ENCODE measurements at places on chromosomes 11 and 22. TPM values are rescaled to one million over a fixed set of nuclear protein-coding genes. Genes with fewer than 3 reads are reported as not detected.

The JAML gene
- not detected for total RNA-seq

The C22orf15 gene
- total RNA-seq, result 0.52 TPM

The CHST1 gene
- total RNA-seq, result 1.0 TPM

The CSTPP1 gene
- total RNA-seq, result 44.7 TPM

DNA sequence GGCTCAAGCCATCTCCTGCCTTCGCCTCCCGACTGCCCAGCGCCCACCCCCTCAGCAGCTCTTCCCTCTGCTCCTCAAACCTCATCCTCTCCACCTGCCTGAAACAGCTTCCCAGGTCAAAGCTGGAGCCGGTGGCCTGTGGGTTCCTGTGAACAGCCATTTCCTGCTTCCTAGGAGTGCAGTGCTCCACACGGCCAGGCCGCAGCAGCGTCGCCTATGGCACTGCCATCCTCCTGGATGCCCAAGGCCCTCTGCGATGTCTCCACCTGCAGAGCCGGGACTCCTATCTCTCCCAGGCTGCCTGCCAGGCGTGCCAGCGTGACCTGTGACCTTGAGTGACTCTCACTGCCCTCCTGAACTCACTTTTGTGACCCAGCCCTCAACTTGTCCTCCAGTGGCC, 24.6 kb downstream of the PPM1F start:
- no peak for DNase-seq
- H3K36me3 ChIP-seq, result peaks cover 16% of the 10 kb centered on the region
- H3K4me1 ChIP-seq, result peaks cover 7% of the 10 kb centered on the region
- no peaks in the 10 kb centered on the region for H3K27me3 ChIP-seq
- H3K27ac ChIP-seq, result no peak overlapping the region

DNA sequence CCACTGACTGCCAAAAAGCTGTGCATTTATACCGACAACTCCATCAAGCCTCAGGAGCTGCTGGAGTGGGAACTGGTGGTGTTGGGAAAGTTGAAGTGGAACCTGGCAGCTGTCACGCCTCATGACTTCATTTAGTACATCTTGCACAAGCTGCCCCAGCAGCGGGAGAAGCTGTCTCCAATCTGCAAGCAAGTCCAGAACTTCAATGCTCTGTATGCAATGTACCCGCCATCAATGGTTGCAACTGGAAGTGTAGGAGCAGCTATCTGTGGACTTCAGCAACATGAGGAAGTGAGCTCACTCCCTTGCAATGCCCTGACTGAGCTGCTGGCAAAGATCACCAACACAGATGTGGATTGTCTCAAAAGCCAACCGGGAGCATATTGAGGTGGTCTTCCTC, at the start of gene SLC22A25:
SLC22A25 (minus strand) TSS at position 67 of the 400 bp plus-strand sequence. CDS start 13,947 bp downstream, outside the sequence.
- peaks cover 27% of the 10 kb centered on the region for H3K27me3 ChIP-seq
- H3K36me3 ChIP-seq, result no peaks in the 10 kb centered on the region
- DNase-seq, result no peak
- H3K27ac ChIP-seq, result no peak within 1 kb of the TSS
- no peak within 1 kb of the TSS for H3K4me3 ChIP-seq
- peaks cover 4% of the 10 kb centered on the region for H3K4me1 ChIP-seq

- no peak overlapping the region for H3K4me3 ChIP-seq
- no peak overlapping the region for H3K27ac ChIP-seq
- H3K36me3 ChIP-seq, result no peaks in the 10 kb centered on the region
- DNase-seq, result no peak
- H3K27me3 ChIP-seq, result no peaks in the 10 kb centered on the region
These were observed 556.1 kb downstream of the SOX6 start for GRCh38 chr11:15800111-15800800.

DNA sequence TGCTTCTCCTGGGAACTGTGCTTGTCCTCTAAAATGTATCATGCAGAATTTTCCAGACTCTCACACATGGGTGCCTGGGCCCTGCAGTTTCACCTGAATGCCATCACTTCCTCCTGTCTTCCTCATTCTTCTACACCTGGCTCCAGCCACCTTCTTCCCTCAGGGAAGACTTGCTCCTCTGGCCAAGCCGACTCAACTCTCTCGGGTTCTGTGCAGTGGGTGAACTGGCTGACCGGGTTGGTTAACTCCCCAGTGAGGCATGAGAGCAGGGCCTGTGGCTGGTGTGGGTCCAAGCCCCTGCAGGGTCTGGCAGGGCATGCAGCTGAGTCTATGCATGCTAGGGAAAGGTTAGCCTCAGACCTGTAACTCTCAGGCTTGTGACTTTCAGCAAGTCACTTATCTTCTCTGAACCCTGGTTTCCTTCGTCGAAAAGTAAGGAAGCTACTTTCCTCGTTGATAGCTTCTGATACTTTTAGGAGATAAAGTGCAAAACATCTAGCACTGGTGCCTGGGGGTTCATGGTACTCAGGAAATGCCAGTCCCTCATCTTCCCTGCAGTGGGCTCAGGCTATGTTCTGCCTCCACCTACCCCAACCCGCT, 11.9 kb downstream of the CD82 start:
- H3K4me3 ChIP-seq, result no peak overlapping the region
- H3K27me3 ChIP-seq, result no peaks in the 10 kb centered on the region
- peaks cover 9% of the 10 kb centered on the region for H3K4me1 ChIP-seq
- H3K27ac ChIP-seq, result no peak overlapping the region
- DNase-seq, result no peak
- H3K36me3 ChIP-seq, result no peaks in the 10 kb centered on the region
